ENCODE measurements at places on chromosomes 5 and 9.

- DNase-seq = no peak
Observed at GRCh38 chr5:157025093-157025698, 33.7 kb downstream of the HAVCR1 start.

DNA sequence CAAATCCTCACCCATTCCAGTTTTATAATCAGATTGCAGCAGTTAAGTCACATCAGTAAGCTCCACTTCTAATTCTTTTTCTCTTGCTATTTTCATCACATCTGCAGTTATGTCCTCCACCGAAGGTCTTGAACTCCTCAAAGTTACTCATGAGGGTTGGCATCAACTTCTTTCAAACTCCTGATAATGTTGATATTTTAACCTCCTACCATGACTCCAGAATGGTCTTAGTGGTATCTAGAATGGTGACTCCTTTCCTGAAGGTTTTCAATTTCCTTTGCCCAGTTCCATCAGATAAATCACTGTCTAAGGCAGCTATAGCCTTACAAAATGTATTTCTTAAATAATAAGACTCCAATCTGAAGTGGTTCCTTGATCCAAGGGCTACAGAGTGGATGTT is 53.8 kb upstream of the EDIL3 start:
- DNase-seq = no peak

DNA sequence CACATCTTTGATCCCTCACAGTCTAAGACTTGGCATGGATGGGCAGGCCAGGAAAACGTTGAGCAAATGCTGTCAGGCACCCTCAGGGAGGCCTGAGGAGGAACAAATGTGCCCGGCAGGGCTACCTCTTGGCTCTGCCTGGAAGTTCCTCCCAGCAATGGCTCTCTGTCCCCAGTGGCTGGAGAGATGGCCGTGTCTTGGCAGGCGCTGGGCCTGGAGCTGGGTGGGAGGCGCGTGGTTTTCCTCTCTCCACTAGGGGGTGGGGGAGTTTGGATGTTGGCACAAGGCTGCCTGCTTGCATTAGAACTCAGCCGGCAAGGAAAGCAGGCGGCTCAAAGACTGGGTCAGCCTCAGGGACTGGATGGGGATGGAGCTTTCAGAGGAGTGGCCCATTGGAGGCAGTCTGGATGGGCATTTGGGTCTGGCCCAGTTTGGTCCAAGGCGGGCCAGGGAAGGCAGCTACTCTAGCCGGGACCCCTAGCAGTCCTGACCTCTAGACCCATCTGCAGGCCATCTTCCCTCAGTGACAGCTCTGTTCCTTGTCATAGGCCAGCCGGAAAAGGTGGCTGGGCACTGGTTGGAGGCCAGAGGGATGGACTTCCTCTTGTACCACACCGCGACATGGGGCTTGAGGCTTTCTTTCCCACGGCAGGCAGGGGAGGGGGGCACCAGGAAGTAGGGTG is 68.2 kb upstream of the STC2 start:
- DNase-seq = peak; percentile 91

DNA sequence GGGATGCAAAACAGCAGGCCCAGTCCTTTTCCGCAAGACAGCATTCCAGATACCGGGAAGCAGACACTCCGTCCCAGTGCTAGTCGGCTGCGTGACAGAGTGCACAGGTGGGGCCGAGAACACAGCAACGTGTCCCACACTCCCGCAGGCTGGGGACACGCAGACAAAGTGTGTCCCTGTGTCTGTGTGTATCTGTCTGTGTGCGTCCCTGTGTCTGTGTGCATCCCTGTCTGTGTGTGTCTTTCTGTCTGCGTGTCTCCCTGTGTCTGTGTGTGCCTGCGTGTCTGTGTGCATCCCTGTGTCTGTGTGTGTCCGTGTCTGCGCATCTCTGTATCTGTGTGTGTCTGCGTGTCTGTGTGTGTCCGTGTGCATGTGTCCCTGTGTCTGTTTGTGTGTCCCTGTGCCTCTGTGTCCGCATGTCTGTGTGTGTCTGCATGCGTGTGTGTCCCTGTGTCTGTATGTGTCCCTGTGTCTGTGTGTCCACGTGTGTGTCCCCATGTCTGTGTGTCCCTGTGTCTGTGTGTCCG is 137.0 kb downstream of the MRPL36 start:
- no peak for DNase-seq

DNA sequence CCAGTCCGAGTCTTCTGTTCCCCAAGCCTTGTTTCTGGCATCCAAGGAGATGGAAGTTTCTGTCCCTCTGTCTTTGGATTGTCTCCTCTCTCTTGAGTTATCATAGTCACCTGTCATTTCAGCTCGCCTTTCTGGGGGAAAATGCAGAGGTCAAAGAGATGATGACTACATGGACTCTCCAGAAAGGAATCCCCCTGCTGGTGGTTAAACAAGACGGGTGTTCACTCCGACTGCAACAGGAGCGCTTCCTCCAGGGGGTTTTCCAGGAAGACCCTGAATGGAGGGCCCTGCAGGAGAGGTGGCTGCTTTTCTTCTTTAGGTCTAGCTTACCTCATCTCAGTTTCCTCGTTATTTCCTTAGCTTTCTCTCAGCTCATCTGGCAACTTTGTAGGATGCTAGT is 25.1 kb downstream of the ERAP2 start:
- peak; percentile 61 for DNase-seq

- DNase-seq = no peak
Observed at GRCh38 chr5:7717691-7718090, 133.2 kb downstream of the CFAP90 start.

GRCh38 chr9:93114169-93114983 is 18.4 kb downstream of the CARD19 start:
- peak; percentile 73 for DNase-seq
